ENCODE measurements at places on chromosomes 13 and 19.

DNA sequence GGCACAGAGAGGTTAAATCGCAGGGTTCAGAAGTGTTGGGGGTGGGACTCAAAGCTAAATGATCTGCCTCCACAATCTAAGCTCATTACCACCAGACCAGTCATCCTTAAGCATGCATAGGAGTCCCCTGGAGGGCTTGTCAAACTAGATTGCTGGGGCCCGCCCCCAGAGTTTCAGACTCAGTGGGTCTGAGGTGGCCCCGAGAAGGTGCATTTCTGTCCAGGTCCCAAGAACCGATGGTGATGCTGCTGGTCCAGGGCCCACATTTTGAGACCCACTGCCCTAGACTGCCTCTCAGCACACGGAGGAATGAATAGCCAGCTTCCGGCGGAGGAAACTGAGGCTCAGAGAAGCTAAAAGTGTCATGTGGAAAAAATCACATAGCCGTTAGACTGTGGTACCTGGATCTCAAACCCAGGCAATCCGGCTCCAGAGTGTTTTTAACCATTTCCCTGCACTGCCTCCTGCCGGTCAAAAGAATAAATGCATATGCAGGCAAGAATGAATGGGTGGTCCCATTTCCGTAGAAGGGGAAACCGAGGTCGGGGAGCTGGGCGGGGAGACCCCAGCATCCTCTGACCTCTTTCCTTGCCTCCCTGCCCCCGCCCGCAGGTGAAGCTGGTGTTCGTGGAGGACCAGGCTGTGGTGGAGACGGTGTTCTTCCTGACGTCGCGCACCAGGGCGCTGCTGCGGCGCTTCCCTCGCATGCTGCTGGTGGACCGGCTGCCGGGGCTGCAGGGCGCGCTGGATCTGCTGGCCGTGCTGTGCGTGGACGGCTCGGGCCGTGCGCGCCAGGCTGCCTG lies 23.8 kb downstream of the ZSWIM9 start:
- DNase-seq: peak; percentile 78

- no peak for DNase-seq
Observed at GRCh38 chr19:40284251-40284500, 969 bp downstream of the AKT2 start.

GRCh38 chr13:42102961-42103865 lies 54.8 kb downstream of the DGKH start:
- no peak for DNase-seq

- no peak for DNase-seq
Observed at GRCh38 chr19:56759531-56759930, 81.0 kb downstream of the PEG3 start.

DNA sequence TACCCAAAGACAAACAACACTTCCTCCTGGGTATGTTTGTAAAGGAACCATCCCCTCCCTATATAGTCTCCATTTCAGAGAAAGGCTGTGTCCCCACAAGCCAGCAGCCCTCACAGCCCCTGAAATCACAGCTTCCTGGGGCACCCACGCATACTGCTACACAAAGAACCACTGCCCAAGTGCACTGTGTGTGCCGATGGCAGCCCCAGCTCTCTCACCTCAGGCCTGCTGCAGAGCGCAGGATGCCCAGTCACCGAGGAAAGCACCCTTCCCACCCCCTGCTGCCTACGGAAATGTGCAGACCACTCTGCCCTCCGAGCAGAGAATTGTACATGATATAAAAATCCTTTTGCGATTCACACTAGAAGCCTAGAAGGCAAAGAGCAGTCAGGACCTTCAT lies 39.4 kb downstream of the SOHLH2 start:
- DNase-seq: no peak

GRCh38 chr19:17951990-17952976 lies 14.6 kb upstream of the KCNN1 start:
- DNase-seq: peak; percentile 72

GRCh38 chr13:25248071-25248470 lies 39.2 kb downstream of the MTMR6 start:
- no peak for DNase-seq

- no peak for DNase-seq
Observed at GRCh38 chr19:32580353-32580900, 563 bp upstream of the PDCD5 start.

- DNase-seq: no peak
Observed at GRCh38 chr19:18336121-18336520, 4.3 kb upstream of the PGPEP1 start.

DNA sequence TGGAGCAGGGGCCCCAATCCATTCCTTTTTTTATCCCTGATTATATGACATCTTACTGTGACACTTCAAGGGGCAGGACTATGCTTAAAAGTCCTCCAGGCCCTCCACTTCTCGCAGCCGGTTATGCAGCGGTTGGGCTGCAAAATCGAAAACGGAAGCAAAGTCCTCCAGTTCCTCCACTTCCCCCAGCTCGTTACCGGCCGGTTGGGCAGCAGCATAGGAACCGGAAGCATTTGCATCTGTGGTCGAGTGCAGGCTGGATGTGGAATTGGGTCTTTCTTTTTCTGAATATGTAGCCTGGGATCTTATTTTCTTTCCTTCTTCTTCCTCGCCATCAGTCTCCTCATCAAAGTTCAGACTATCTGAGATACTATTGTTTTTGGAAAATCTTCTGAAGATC lies 46.1 kb downstream of the OXGR1 start:
- no peak for DNase-seq

GRCh38 chr13:75876142-75877050 lies 240.3 kb downstream of the LMO7 start:
- DNase-seq: peak; percentile 55
